Neural progenitor cell (in vitro differentiated cells): ENCODE measurements at places on chromosomes 2 and 18.

DNA sequence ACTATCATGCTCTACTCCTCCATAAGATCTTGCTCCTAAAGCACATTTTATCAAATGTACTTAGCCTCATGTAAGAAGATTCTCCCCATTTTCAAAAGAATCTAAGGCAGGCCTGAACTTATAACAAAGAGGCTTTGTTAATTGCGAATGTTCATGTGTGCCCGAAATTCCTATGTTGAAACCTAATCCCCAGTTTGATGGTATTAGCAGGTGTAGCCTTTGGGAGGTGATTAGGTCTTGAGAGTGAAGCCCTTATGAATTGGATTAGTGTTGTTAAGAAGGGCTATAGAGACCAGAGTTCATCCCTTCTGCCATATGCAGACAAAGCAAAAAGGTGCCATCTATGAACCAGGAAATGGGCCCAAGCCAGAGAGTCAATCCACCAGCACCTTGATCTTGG lies 234.5 kb downstream of the PAX3 start:
- DNase-seq, result peak; percentile 28

- peak; percentile 75 for DNase-seq
Observed at GRCh38 chr2:49044350-49045079, 109.8 kb downstream of the FSHR start.

- no peak for DNase-seq
Observed at GRCh38 chr2:83941886-83942285, 517.2 kb downstream of the SUCLG1 start.

DNA sequence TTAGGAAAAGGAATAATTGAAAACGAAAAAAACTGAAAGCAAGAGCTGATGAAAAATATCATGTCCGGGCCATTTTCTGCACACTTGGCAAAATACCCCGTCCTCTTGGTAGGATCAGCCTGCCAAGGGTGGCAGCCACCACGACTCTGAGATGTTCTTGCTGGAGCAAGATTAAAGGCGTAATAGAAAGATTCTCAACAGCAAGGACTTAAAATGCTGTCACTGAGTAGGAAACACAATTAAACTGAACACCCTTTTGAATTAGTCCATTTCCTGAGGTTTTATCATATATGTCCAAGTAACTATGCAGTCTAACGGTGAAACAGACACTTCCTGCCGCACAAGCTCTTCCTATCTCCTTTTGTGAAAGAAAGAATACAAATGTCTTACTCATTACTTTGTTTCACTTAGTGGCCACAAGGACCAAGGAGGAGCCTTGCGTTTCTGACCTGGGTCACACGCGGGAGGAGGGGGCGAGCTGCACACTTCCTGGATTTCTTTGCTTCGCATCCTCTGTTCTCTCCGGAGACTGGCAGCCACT lies 222.7 kb downstream of the PIEZO2 start:
- DNase-seq, result no peak

- DNase-seq, result no peak
Observed at GRCh38 chr2:9961013-9961412, 9.5 kb downstream of the GRHL1 start.
